Common myeloid progenitor, CD34-positive (primary cell): ENCODE measurements at places on chromosomes 11 and 22.

DNA sequence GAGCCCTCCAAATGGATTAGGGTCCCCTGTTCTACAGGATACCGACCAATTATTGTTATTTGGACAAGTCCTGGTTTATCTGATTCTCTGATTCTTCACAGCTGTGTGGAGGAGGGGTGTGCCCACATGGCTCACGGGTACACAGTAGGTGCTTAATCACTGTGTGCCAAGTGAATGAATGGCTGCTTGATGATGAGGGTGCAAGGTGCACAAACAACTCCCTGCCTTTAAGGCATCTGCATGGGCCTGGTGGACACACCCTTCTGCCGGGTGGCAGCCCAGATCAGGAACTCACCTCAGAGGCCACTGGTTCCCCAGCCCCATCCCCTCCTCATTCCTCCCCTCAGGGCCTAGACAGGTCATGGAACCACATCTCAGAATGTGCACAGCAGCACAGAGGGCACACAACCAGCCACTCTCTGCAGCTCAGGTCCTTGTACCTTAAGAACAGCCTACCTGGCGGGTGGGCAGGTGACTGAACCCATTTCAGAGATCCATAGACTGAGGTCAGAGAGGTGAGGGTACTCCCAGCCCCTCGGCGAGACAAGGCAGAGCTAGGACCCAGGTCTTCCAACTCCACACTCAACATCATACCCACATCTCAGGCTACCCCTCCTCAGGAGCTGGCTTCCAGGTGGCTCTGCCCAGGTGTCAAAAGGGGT, 50.3 kb downstream of the SHANK2 start:
- no peaks in the 10 kb centered on the region for H3K4me1 ChIP-seq
- H3K4me3 ChIP-seq: no peak overlapping the region
- H3K27me3 ChIP-seq: peaks cover 28% of the 10 kb centered on the region

DNA sequence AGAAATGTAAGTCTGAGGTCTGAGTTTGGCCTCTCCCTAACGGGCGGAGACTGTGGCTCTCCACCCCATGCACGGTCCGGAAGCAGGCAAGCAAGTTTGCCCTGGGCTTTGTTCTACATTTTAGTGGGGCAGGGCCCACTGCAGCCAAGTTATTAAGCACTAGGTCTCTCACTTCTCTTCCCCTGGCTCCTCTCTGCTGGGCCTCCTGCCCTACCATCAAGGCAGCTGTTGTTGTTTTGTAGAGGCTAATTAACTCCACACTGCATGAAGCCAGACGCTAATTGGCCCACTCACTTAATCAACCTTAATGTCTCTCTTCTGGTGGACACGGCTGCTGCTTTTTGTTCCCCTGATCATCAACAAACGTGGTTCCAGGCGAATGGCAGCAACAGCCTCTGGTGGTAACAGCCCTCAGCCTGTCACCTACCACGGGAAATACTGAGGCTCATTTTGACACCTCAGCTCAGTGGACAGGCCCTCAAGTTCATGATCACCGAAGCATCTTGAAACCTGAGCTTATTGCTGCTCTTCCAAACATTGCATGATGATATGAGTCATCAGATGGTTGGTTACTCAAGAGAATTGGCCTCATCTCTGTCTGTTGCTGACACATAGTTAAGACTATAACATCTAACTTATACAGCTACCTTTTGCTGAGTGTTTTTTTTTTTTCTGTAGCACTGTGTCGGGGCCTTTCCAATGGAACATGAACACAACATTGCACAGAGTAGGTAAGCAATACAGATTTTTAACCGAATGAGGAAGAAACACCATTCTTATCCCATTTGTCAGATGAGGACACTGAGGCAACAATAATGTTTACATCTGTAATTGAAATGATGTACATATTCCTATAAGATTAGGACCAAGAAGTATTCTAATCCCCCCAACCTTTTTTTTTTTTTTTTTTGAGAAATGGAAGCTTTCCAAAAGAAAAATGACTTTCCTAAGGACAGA, 20.8 kb upstream of the LMO2 start:
- no peaks in the 10 kb centered on the region for H3K27me3 ChIP-seq
- peak; percentile 91 for DNase-seq
- peaks cover 22% of the 10 kb centered on the region for H3K4me1 ChIP-seq
- peak overlapping the region; percentile 60 for H3K27ac ChIP-seq
- H3K4me3 ChIP-seq: no peak overlapping the region

GRCh38 chr11:118786657-118787056, 4.3 kb downstream of the DDX6 start:
- peaks cover 24% of the 10 kb centered on the region for H3K4me1 ChIP-seq
- H3K4me3 ChIP-seq: no peak overlapping the region
- H3K27me3 ChIP-seq: no peaks in the 10 kb centered on the region
- no peak overlapping the region for H3K27ac ChIP-seq
- no peak for DNase-seq
- H3K36me3 ChIP-seq: peaks cover 16% of the 10 kb centered on the region

GRCh38 chr22:25419247-25420113, 145.0 kb upstream of the GRK3 start:
- peak overlapping the region; percentile 25 for H3K27ac ChIP-seq
- peak; percentile 89 for DNase-seq
- peaks cover 35% of the 10 kb centered on the region for H3K27me3 ChIP-seq
- no peaks in the 10 kb centered on the region for H3K36me3 ChIP-seq
- H3K4me3 ChIP-seq: peak overlapping the region; percentile 50
- H3K4me1 ChIP-seq: peaks cover 18% of the 10 kb centered on the region

- H3K36me3 ChIP-seq: no peaks in the 10 kb centered on the region
- H3K4me1 ChIP-seq: peaks cover 1% of the 10 kb centered on the region
- H3K4me3 ChIP-seq: no peak overlapping the region
- no peak overlapping the region for H3K27ac ChIP-seq
- no peaks in the 10 kb centered on the region for H3K27me3 ChIP-seq
- no peak for DNase-seq
These were observed 594.1 kb downstream of the ETS1 start for GRCh38 chr11:127993281-127993680.

- no peaks in the 10 kb centered on the region for H3K4me1 ChIP-seq
- no peak for DNase-seq
These were observed 172.1 kb upstream of the SYT13 start for GRCh38 chr11:45458269-45458668.

- H3K4me1 ChIP-seq: no peaks in the 10 kb centered on the region
- H3K36me3 ChIP-seq: no peaks in the 10 kb centered on the region
- H3K27me3 ChIP-seq: no peaks in the 10 kb centered on the region
- H3K4me3 ChIP-seq: no peak overlapping the region
These were observed 67.4 kb downstream of the TIMP3 start for GRCh38 chr22:32868946-32869345.

- peak; percentile 67 for DNase-seq
- H3K4me1 ChIP-seq: peaks cover 46% of the 10 kb centered on the region
- no peaks in the 10 kb centered on the region for H3K27me3 ChIP-seq
- H3K36me3 ChIP-seq: no peaks in the 10 kb centered on the region
- peak overlapping the region; percentile 54 for H3K27ac ChIP-seq
- peak overlapping the region; percentile 93 for H3K4me3 ChIP-seq
These were observed 741 bp upstream of the TALDO1 start for GRCh38 chr11:746289-747157.

- no peak overlapping the region for H3K27ac ChIP-seq
- H3K4me1 ChIP-seq: peaks cover 9% of the 10 kb centered on the region
These were observed 36.2 kb downstream of the LIF start for GRCh38 chr22:30210235-30210909.

DNA sequence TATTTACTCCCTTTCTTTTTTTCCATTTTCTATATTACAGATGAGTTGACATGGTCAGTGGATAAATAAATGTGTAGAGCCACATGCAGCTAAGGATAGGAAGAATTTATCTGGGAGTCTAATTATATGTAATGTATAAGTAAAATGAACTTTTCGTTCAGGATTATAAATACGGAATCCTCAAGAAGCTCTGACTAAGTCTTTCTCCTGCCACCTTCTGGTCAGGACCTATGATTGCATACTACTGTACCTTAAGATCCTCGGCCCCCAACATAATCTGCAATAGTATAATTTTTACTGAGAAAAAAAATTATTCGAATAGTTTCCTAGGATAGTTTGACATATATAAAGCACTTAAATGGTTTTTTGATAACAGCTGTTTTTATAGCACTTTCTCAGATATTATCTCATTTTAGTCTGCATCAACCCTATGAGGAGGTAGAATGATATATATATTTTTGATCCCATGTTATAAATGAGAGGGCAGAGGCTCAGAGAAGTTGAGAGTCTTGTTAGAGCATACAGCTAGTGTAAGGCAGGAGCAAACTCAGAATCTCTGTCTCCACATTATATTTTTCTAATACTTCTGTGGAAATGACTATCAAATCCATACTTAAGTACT, 36.1 kb downstream of the CCDC90B start:
- H3K36me3 ChIP-seq: no peaks in the 10 kb centered on the region
- no peak overlapping the region for H3K4me3 ChIP-seq
- H3K27ac ChIP-seq: no peak overlapping the region
- H3K27me3 ChIP-seq: no peaks in the 10 kb centered on the region
- peak; percentile 72 for DNase-seq

- peaks cover 18% of the 10 kb centered on the region for H3K36me3 ChIP-seq
- peak overlapping the region; percentile 91 for H3K4me3 ChIP-seq
- no peak for DNase-seq
These were observed 1.3 kb downstream of the CSKMT start for GRCh38 chr11:62666259-62666926.

- H3K27ac ChIP-seq: no peak overlapping the region
- H3K27me3 ChIP-seq: no peaks in the 10 kb centered on the region
These were observed 81.0 kb upstream of the SNX19 start for GRCh38 chr11:130997278-130997677.

GRCh38 chr22:47249370-47249928, 487.0 kb downstream of the TBC1D22A start:
- no peak overlapping the region for H3K27ac ChIP-seq
- H3K4me3 ChIP-seq: no peak overlapping the region

GRCh38 chr11:42085736-42086135, 626.3 kb upstream of the LRRC4C start:
- H3K4me3 ChIP-seq: no peak overlapping the region
- H3K27me3 ChIP-seq: no peaks in the 10 kb centered on the region
- H3K27ac ChIP-seq: no peak overlapping the region
- H3K36me3 ChIP-seq: no peaks in the 10 kb centered on the region
- no peak for DNase-seq
- H3K4me1 ChIP-seq: no peaks in the 10 kb centered on the region

GRCh38 chr11:19524171-19524671, 188.4 kb upstream of the NAV2 start:
- no peak overlapping the region for H3K27ac ChIP-seq
- no peak for DNase-seq
- H3K4me3 ChIP-seq: no peak overlapping the region
- H3K36me3 ChIP-seq: no peaks in the 10 kb centered on the region

GRCh38 chr11:127789927-127790326, 789.4 kb upstream of the KIRREL3 start:
- no peaks in the 10 kb centered on the region for H3K27me3 ChIP-seq
- no peaks in the 10 kb centered on the region for H3K36me3 ChIP-seq
- no peak overlapping the region for H3K27ac ChIP-seq
- no peak overlapping the region for H3K4me3 ChIP-seq

GRCh38 chr11:19711911-19712280, 741 bp upstream of the NAV2 start:
- peak overlapping the region; percentile 67 for H3K4me3 ChIP-seq
- DNase-seq: peak; percentile 32
- peak overlapping the region; percentile 71 for H3K27ac ChIP-seq

DNA sequence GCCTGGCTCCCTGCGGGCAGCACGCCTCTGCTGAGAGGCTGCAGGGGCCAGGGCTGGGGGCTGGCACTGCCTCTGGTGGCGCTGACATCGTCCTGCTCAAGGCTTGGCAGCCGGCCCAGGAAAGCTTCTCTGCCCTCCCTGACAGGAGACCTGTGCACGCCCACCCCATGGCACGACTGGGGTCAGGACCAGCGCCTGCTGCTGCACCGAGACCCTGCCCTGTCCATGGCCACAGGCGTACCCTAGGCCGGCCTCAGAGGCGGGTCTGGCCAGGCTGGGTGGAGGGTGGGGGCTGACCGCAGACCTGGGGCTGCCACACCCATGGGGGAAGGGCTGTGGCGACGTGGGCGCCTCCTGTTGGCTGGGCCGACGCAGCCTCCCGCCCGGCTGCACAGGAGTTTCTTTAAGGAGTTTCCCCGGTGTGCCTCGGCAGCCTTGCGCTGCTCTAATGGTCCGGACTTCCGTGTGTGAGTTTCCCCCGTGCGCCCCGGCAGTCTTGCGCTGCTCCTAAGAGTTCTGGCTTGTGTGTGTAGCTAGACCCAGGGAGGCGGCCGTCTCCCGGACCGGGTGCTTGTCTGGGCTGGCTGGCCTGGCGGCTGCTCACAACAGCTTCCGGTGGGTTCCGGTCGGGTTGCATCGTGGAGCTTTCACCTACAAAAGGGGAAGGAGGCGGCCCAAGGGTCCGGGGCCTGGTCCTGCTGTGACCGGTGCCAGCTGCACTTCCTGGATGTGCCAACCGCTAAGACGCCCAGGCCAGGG, 4.6 kb downstream of the TRABD start:
- H3K36me3 ChIP-seq: peaks cover 2% of the 10 kb centered on the region
- no peaks in the 10 kb centered on the region for H3K27me3 ChIP-seq
- peak overlapping the region; percentile 93 for H3K27ac ChIP-seq
- peaks cover 73% of the 10 kb centered on the region for H3K4me1 ChIP-seq
- peak overlapping the region; percentile 70 for H3K4me3 ChIP-seq
- DNase-seq: peak; percentile 86

GRCh38 chr11:28759311-28759710, 651.1 kb downstream of the METTL15 start:
- no peaks in the 10 kb centered on the region for H3K27me3 ChIP-seq
- H3K4me3 ChIP-seq: no peak overlapping the region
- no peaks in the 10 kb centered on the region for H3K36me3 ChIP-seq
- no peak overlapping the region for H3K27ac ChIP-seq

DNA sequence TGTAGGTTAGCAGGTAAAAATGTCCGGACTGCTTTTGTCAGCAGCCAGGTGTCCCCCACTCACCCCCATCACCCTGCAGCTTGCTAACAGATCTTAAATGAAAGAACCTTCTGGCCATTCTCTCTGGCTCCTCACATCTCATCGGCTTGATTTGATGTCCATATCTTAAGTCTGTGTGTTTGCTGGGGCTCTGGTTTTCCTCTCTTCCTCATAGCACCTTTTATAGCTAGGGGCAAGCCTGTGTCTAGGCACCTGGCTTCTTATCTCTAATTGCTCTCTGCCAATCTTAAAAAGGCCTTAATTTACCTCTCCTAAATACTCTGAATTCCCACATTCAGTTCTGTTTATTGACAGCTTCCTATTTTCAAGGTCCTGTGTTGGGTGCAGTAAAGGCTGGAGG, 72.0 kb downstream of the ARHGAP42 start:
- no peak overlapping the region for H3K4me3 ChIP-seq
- H3K36me3 ChIP-seq: no peaks in the 10 kb centered on the region
- DNase-seq: no peak
- H3K27me3 ChIP-seq: no peaks in the 10 kb centered on the region
